ENCODE measurements at places on chromosomes 4 and X.

GRCh38 chr4:148359769-148360168, 82.4 kb downstream of the NR3C2 start:
- DNase-seq = no peak

DNA sequence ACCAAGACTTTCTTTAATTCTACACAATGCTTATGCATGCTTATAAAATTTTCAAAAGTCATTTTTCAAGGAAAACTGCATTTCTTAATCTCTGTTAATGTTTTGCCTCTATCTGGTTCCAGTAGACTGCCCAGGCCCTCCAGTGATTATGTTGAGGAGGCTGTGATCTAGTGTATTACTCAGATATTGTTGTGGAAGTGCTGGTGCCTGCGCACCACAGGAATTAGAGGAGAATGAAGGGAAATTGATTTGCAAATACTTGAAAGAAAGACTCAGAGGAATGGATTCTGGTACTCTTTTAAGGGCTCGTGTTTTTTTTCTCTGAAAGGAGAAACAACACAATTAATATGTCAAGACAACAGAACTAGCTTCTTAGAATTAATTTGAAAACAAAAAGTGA, 1015.1 kb downstream of the RPA4 start:
- DNase-seq = no peak

DNA sequence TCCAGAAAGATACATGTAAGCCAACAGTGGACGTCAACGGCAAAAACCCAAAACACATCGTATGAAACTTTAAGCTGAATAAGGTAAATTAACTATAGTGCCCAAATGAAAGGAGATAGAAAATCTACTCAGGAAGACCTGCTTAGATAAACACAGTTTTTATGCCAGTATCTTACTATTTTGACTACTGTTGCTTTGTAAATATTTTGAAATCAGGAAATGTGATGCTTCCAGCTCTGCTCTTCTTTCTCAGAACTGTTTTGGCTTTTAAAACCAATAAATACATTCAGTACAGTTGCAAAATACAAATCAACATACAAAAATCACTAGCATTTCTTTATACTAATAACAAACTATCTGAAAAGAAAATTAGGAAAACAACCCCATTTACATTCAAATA, 83.8 kb downstream of the SMARCA5 start:
- no peak for DNase-seq

DNA sequence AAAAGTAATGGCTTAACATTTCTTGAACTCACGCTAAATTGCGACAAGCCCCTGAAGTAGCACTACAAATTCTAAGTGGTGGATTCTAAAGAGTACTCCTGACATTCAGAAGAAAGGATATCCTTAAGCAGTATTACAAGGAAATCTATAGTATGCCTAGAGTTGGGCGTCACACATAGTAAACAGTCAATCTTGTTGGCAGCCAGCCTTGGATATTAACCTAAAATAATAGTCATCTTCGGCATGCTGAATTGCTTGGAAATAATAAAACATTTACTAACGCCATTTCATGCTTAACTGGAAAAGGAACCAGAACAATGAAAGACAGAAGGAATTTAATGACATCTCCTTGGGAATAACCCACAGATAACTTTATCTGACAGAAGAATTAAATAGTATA, 18.6 kb downstream of the ATP8A1 start:
- DNase-seq = no peak

DNA sequence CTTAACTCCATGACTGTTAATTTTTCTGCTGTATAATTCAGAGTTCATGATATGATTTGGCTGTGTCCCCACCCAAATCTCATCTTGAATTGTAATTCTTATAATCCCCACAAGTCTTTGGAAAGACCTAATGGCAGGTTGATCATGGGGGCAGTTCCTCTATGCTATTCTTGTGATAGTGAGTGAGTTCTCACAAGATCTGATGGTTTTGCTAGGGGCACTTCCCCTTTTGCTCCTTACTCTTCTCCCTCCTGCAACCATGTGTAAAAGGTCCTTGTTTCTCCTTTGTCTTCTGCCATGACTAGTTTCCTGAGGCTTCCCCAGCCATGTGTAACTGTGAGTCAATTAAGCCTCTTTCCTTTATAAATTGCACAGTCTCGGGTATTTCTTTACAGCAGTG, 1751.9 kb downstream of the ARAP2 start:
- no peak for DNase-seq

- no peak for DNase-seq
These were observed 60.3 kb downstream of the BRWD3 start for GRCh38 chrX:80749404-80749803.

DNA sequence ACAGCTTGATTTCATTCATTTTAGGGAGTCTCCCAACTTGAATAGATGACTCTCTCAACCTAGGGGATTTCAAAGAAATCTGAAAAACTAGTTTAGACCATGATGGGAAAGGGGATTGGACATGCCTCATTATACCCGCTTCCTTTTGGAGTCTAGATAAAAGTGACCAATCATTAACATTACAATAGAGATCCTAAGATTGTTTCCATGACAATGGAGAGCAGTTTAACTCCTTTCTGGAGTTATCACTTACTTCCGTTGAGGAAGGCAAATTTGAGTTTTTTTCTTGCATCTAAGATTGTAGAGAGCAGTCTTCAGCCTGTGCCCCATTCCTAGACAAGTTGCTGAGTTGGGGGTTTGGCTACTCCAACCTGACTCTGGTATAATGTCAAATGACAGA, 11.4 kb upstream of the IL15 start:
- no peak for DNase-seq

GRCh38 chrX:9562851-9563250, 98.0 kb downstream of the TBL1X start:
- no peak for DNase-seq

DNA sequence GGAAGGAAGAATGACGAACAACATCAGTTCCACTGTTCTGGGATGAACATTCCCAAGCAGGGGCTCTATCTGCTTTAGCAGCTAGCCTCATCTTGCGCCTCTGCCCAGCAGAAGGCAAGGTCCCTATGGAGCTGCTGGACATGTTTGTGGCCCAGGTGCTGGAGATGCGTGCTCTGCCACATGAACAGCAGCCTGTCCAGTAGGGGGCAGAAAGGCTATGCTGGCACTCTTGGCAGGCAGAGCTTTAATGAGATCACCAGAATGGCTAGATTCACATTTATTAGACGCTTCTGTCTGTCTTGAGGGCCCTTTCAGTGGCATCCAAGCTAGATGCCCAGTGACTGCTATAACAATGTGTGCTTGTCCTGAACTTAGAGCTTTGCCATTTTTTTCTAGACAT, 1826.0 kb downstream of the STIM2 start:
- no peak for DNase-seq

- no peak for DNase-seq
These were observed 2.8 kb downstream of the TRIM2 start for GRCh38 chr4:153207027-153207426.

GRCh38 chr4:146159384-146160058, 16.0 kb upstream of the LSM6 start:
- DNase-seq = no peak

DNA sequence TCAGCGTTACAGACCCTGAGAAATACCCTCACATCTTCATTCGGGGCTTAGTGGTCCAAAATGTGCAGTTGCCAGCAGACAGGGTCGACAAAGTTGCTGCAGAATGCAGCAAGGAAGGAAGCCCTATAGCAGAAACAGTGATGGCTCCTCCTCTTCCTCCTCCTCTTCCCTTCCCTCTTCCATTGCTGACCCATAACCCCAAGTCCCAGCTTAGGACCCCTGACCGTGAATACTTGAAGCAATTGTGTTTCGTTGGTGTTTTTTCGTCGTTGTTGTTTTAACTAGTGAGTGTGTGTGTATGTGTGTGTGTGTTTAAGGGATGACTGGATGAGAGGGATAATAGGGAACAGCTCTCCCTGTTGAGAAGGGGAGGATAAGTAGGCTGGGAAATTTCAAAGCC, 69.5 kb downstream of the SLAIN2 start:
- DNase-seq = no peak

DNA sequence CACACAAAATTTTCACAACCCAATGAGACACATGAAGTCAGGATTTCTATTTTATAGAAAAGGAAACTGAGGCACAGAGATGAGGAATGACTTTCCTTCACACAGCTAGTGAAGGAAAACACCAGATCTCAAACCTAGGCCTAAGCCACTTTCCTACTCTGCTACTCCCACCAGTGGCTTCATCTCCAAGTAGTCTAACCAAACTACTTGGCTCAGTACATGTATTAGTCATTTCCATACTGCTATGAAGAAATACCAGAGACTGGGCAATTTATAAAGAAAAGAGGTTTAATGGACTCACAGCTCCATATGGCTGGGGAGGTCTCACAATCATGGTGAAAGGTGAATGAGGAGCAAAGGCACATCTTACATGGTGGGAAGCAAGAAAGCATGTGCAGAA, 196.6 kb downstream of the EVC2 start:
- no peak for DNase-seq

GRCh38 chr4:188287169-188287894, 148.1 kb downstream of the TRIML1 start:
- no peak for DNase-seq

DNA sequence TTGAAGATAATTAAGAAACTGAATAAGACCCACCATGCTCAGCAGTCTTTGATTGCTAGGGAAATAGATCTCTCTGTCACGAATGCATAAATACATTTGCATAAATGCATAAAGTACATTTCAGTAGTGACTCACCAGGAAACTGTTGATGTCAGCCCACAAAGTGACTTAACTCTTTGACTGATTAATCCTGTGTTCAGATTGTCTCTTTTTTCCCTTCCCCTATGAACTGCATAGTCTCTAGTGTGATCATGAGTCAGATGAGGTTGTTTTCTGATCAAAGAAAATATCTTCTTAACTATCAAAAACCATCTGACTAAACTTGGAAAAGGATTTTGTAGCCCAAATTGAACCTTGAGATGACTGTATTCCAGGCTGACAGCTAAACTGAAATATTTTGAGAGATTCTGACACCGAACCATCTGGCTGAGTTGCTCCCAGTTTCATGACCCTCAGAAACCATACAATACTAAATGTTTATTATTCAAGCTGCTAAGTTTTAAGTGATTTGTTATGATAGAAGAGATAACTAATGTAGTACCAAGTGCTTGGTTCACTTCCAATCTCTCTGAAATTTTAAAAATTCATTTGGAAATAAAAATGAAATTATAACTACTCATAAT, 1381.5 kb upstream of the AGA start:
- no peak for DNase-seq

DNA sequence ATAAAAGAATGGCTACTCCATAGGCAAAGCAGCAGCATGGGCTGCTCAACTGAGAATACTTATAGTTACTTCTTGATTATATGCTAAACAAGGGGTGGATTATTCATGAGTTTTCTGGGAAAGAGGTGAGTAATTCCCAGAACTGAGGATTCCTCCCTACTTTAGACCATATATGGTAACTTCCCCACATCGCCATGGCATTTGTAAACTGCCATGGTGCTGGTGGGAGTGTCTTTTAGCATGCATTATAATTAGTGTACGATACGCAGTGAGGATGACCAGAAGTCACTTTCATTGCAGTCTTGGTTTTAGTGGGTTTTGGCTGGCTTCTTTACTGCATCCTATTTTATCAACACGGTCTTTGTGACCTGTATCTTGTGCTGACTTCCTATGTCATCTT, 141.5 kb downstream of the MAGEB17 start:
- no peak for DNase-seq

DNA sequence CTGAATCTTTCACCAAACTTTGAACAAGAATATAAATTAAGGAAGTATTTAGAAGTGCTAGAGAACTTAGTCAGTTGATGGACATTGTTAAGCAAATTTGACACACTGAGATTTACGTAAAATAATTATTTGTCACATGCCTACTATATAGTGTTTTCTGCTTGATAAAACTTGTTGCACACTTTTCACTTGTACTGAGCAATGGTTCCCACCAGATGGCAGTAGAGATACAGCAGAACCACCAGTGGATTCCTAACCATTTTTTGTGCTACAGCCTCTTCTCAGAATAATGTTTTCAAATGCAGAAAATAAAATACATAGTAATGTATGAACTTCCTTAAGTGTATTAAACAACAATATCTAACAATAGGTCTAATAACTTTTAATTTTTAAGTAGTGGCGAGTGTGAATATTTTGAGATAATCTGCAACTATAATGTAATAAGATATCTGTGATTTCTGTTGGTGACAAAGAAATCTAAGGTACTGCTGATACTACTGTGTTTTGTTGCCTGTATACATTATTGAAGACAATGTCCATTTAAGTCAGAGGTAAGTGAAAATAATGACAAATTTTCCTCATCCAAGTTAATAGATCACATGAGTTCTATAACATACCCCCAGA, 81.2 kb downstream of the APOOL start:
- DNase-seq = no peak

- DNase-seq = no peak
These were observed 384.0 kb downstream of the TMA16 start for GRCh38 chr4:163878336-163879121.

All from stimulated activated CD8-positive, alpha-beta memory T cell treated with anti-CD3 and anti-CD28 coated beads, Interleukin-15, amount 100 ng/mL, for 4 hours (primary cell).